ENCODE measurements at places on chromosomes 12 and 14. TPM values are rescaled to one million over a fixed set of nuclear protein-coding genes. Genes with fewer than 3 reads are reported as not detected.

Gene RD3L
- not detected for total RNA-seq

DNA sequence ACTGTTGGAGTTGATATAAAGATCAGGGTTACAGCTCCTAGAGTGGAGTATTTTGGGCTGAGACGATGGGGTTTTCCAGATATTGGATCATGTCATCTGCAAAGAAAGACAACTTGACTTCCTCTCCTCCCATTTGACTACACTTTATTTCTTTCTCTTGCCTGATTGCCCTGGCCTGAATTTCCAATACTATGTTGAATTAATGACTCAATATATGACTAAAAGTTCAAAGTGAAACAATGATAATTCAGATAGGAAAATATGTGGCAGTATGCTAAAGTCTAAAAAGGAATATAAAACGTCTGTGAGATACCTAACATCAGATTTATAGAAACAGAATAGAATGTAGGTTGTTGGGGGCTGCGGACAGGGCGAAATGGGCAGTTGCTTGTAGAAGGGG is 72.2 kb downstream of the BHLHE41 start:
- no peaks in the 10 kb centered on the region for H3K4me1 ChIP-seq
- DNase-seq: no peak
- no peaks in the 10 kb centered on the region for H3K27me3 ChIP-seq
- H3K4me3 ChIP-seq: no peak overlapping the region
- H3K36me3 ChIP-seq: no peaks in the 10 kb centered on the region

GRCh38 chr12:95336387-95337067 is 118.9 kb downstream of the VEZT start:
- no peaks in the 10 kb centered on the region for H3K27me3 ChIP-seq
- H3K4me3 ChIP-seq: no peak overlapping the region
- H3K36me3 ChIP-seq: no peaks in the 10 kb centered on the region
- DNase-seq: peak; percentile 88
- H3K27ac ChIP-seq: peak overlapping the region; percentile 73

DNA sequence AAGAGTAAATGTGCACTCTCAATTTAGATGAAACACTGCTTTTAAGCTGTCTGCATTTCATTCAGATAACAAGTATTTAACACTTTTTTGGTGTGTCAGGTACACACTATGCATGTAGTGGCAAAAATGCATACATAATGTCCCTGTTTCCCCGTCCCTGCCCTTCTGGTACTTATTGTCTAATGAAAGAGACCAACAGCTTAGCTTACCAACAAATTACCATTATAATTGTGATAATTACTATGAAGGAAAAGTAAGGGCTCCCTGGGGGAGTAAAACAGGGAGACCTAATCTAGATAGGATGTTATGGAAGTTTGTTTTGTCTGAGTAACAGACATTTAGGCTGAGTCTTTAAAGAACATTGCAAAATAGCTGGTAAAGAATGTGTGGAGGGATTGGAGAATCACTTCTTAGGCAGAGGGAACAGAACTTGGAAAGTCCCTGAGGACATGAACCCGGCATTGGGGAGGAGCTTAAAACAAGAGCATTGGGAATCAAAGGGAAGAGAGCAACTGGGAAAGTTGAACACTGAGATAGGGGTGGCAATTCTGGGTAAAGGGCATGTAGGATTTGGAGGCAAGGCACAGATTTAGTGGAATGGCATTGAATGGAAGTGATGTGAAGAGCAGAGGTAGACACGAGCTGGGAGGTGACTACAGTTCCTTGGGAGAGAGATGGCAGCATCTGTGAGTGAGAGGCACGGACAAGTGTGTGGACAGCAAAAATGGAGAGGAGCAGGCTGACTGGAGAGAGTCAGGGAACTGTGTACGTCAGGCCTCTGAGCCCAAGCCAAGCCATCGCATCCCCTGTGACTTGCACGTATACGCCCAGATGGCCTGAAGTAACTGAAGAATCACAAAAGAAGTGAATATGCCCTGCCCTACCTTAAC is 181.6 kb downstream of the GRIP1 start:
- H3K4me1 ChIP-seq: no peaks in the 10 kb centered on the region
- H3K27ac ChIP-seq: no peak overlapping the region
- H3K4me3 ChIP-seq: no peak overlapping the region
- no peaks in the 10 kb centered on the region for H3K36me3 ChIP-seq
- no peaks in the 10 kb centered on the region for H3K27me3 ChIP-seq

GRCh38 chr12:86213012-86213411 is 43.2 kb downstream of the MGAT4C start:
- no peak overlapping the region for H3K4me3 ChIP-seq
- no peak for DNase-seq
- H3K27me3 ChIP-seq: no peaks in the 10 kb centered on the region
- H3K27ac ChIP-seq: no peak overlapping the region
- H3K36me3 ChIP-seq: no peaks in the 10 kb centered on the region
- no peaks in the 10 kb centered on the region for H3K4me1 ChIP-seq

GRCh38 chr14:76778546-76779215 is 17.4 kb downstream of the VASH1 start:
- DNase-seq: no peak
- no peaks in the 10 kb centered on the region for H3K27me3 ChIP-seq
- H3K27ac ChIP-seq: no peak overlapping the region
- H3K4me3 ChIP-seq: no peak overlapping the region
- H3K4me1 ChIP-seq: peaks cover 3% of the 10 kb centered on the region

- H3K27ac ChIP-seq: peak overlapping the region; percentile 93
- no peaks in the 10 kb centered on the region for H3K36me3 ChIP-seq
- DNase-seq: no peak
- H3K4me3 ChIP-seq: peak overlapping the region; percentile 83
These were observed 1.3 kb downstream of the SLC38A1 start for GRCh38 chr12:46267575-46267824.

Gene CALCOCO1
- 71.3 TPM for total RNA-seq

Gene LYZ
- total RNA-seq: 282 TPM

- H3K27me3 ChIP-seq: no peaks in the 10 kb centered on the region
- H3K4me3 ChIP-seq: peak overlapping the region; percentile 95
- DNase-seq: no peak
- H3K27ac ChIP-seq: peak overlapping the region; percentile 91
These were observed 1.3 kb downstream of the TRAF3 start for GRCh38 chr14:102778338-102779083.

DNA sequence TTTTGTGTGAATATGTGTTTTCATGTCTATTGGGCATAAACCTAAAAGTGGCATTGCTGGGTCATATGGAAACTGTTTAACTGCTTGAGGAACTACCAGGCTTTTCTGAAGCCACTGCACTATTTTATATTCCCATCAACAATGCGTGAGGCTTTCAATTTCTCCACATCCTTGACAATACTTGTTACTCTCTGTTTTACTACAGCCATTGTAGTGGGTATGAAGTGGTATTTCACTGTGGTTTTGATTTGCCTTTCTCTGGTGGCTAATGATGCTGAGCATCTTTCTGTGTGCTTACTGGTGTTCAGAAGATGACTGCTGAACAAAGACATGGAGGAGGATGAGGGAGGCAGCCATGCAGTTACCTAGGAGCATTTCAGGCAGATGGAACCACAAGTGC is 13.2 kb upstream of the TDG start:
- DNase-seq: no peak
- H3K27ac ChIP-seq: no peak overlapping the region
- H3K27me3 ChIP-seq: no peaks in the 10 kb centered on the region
- peaks cover 2% of the 10 kb centered on the region for H3K36me3 ChIP-seq
- H3K4me1 ChIP-seq: peaks cover 11% of the 10 kb centered on the region

DNA sequence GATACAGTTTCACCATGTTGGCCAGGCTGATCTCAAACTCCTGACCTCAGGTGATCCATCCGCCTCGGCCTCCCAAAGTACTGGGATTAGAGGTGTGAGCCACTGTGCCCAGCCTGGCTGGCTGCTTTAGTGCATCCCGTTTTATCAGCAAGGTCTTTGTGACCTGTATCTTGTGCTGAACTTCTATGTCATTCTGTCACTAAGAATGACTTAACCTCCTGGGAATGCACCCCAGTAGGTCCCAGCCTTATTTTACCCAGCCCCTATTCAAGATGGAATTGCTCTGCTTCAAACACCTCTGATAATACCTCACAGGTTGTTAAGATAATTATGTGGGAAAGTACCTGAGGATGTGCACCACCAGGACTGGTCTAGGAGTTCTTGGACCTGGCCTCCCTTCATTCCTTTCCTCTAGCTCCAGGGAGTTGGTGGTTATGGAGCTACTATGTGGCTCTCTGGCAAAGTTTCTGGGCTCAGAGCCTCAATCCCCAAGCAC is 26.1 kb upstream of the JPH4 start:
- H3K4me1 ChIP-seq: peaks cover 3% of the 10 kb centered on the region
- no peak overlapping the region for H3K4me3 ChIP-seq
- DNase-seq: peak; percentile 25
- no peaks in the 10 kb centered on the region for H3K36me3 ChIP-seq

Gene ASPG
- 5.9 TPM for total RNA-seq

GRCh38 chr12:101767537-101767936 is 28.3 kb upstream of the SYCP3 start:
- peaks cover 3% of the 10 kb centered on the region for H3K36me3 ChIP-seq
- H3K27ac ChIP-seq: no peak overlapping the region
- H3K4me3 ChIP-seq: no peak overlapping the region
- H3K4me1 ChIP-seq: peaks cover 3% of the 10 kb centered on the region

DNA sequence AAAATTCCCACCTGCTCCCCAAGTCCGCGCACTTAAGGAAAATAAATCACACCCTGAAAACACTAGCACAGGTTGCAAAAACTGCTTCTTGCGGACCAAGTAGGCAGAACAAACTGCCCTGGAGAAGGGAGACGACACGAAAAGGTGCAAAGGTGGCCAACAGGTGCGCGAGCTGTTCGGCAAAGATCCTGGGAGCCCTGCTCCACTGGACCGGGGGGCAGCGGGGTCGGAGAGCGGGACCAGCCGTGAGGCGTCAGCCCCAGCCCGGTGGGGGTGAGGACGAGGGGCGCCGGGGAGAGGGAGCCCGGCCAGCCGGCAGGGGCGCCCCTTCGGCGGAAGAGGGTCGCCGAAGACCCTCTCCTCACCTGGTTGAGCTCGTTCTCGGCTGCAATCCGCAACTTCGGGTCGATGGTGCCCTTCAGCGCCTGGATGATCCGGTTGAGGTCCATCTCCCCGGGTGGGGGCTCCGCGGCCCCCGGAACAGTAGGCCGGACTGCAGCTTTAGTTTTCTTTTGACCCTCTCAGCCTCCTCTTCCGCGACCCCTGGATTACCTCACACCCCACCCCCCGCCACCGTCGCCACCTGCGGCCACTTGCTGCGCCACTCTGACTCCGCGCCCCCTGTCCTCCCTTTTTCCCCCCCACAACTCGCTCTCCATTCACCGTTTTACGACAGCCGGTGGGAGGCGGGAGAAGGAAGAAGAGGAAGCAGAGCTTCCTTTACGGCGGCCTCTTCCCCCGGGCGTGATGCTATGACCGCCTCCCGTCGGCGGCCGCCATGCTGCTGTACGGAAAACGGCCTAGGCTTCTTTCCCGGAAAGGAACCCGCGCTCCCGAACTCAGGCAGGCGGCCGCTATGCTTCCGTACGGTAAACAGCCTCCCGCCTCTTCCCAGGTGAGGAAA is at the start of gene IPO8:
Gene IPO8, minus strand, starts transcription at position 671 of the 904 bp plus-strand sequence. Its CDS starts 222 bp downstream, at position 449.
- no peaks in the 10 kb centered on the region for H3K36me3 ChIP-seq
- DNase-seq: peak; percentile 95
- H3K4me1 ChIP-seq: peaks cover 9% of the 10 kb centered on the region
- peak within 1 kb of the TSS; percentile 80 for H3K27ac ChIP-seq

- DNase-seq: no peak
- H3K4me3 ChIP-seq: no peak overlapping the region
- H3K4me1 ChIP-seq: no peaks in the 10 kb centered on the region
- no peaks in the 10 kb centered on the region for H3K27me3 ChIP-seq
These were observed 26.6 kb downstream of the NUP37 start for GRCh38 chr12:102093319-102093718.

GRCh38 chr14:61510736-61511557 is 184.4 kb upstream of the HIF1A start:
- H3K4me1 ChIP-seq: peaks cover 16% of the 10 kb centered on the region
- DNase-seq: no peak
- no peaks in the 10 kb centered on the region for H3K36me3 ChIP-seq
- peak overlapping the region; percentile 62 for H3K27ac ChIP-seq
- no peaks in the 10 kb centered on the region for H3K27me3 ChIP-seq

Gene KLHDC2
- total RNA-seq: 114 TPM

Gene COL2A1
- 32.7 TPM for total RNA-seq

Data from hepatocyte (in vitro differentiated cells).